ENCODE measurements at places on chromosomes 3 and 15.

DNA sequence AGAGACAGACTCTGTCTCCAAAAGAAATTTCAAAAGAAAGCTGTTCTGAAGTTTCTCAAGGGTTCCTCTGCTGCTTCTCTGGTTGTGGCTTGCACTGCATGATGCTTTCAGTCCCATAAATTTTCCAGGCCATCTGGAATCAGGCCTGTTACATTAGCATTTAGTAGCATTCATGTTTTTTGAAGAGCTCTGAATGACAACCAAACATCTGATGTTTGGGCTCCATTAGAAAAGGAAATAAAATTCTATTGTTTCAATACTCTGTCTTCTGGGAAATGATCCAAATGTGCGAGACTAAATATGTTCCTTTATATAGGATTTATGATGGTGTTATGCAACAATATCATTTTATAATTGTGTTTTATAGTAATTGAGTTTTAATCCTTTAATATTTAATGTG, 455.8 kb downstream of the GABRG3 start:
- no peak for DNase-seq

- no peak for DNase-seq
Observed at GRCh38 chr3:88775026-88775690, 332.3 kb upstream of the EPHA3 start.

DNA sequence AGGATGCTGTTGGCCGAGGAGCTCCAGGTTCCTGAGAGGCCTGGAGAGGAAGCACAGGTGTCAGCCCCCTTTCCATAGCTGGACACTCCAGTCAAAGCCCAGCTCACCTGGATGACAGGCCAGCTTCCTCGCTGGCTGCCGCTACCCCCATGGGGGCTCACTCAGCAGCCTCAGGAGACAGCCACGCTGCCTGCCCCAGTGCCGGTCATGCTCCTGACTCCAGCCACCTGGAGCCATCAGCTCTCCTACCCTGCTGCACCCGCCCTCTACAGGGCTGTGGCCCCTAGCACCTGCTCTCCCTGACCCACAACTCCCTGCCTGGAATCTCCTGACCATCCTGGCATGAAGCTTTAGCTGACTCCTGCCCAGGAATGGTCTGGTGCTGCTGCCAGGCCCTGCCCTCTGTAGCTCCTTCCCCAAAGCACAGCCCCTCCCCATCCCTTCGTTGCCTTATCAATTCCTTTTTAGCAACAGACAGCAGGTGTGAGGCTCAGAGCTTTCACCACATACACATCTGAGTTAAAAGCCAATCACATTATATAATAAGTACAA, 94.2 kb downstream of the NUP210 start:
- DNase-seq = no peak

GRCh38 chr15:92268900-92269299, 124.8 kb upstream of the ST8SIA2 start:
- no peak for DNase-seq

DNA sequence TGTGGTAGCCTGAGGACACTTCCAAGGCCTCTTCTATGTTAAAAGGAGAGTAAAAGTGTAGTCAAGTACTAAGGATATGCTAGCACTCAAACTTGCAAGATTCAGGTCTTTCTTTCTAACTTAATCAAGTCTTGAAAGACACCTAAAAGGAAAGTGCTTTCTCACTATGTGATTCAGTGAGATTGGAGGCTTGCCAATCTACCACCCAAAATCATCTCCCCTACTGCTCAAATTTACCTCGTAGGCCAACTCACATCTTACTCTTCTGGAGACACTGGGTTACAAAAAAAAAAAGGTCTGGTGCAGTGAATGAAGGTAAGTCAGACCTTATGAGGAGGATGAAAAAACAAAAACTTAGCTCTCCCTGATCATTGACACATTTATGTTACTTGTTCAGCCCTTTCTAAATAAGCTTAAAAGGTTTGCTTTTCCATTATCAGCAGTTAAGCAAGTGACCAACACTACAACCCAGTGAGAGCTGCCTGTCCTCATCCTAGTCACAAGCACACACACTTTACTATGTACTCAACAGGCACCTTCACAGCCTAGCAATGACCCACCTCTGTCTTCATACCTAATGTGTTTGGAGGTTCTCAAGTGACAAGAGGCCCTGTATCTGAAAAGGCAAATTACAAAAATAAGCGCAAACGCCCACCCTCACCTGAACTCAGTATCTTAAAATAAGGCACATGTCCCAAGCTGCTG, 19.6 kb downstream of the SUMF1 start:
- DNase-seq = no peak

- DNase-seq = no peak
Observed at GRCh38 chr3:53553200-53553599, 58.8 kb downstream of the CACNA1D start.

DNA sequence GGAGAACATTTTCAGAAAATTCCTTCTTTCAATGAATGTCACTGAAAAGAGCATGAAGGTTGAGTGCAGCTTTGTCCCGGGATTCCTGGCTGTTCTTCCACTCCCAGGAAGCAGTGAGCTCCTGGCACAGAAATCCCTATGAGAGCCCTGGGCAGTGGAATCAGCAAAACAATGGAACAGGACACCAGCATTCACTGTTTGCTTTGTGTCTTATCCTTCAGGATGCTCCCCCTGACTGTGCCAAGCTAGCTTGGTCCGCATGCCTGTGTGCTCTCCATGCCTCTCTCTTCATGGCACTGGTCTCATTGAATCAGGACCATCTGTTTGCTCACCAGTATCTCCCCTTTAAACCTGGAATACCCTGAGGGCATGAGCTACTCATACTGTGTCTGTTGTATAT, 102.0 kb upstream of the GADL1 start:
- no peak for DNase-seq

DNA sequence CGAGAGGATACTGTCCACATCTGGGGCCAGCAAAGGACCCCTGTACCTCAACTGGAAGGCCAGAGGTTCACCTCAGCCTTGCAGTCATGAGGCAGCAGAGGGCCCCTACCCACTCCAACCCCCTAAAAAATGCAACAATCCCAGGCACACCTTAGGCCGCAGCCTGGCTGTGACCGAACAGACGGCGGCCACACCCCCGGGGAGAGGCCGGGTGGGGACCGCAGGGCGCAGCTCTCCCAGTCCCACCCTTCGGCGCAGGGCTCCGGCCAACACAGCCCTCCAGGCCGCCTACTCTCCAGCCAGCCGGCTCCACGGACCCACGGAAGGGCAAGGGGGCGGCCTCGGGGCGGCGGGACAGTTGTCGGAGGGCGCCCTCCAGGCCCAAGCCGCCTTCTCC, 457 bp upstream of the DNAJA4 start:
- DNase-seq = peak; percentile 60

GRCh38 chr3:48142316-48142870, 45.8 kb downstream of the CDC25A start:
- no peak for DNase-seq

DNA sequence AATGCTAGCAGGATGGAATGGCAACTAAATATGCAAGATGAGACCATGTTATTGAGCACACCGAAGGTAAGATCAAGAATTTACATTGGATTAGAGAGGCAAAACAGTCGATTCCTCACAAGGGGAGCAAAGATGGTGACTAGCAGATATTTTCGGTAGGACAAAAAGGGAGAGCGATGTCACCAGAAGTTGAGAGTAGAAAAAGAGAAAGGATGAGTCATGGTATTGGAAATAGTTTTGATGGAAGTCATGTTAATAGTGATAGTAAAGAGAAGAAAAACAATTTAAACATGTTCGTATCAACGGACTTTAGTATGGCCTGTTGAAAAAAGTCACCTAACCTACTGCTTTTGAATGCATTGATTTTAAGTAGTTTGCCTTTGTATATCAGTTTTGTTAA, 55.0 kb downstream of the UBE2E2 start:
- DNase-seq = no peak

- DNase-seq = no peak
Observed at GRCh38 chr15:60520013-60520824, 41.3 kb upstream of the ICE2 start.

- no peak for DNase-seq
Observed at GRCh38 chr3:48945432-48945831, 26.8 kb downstream of the ARIH2 start.

DNA sequence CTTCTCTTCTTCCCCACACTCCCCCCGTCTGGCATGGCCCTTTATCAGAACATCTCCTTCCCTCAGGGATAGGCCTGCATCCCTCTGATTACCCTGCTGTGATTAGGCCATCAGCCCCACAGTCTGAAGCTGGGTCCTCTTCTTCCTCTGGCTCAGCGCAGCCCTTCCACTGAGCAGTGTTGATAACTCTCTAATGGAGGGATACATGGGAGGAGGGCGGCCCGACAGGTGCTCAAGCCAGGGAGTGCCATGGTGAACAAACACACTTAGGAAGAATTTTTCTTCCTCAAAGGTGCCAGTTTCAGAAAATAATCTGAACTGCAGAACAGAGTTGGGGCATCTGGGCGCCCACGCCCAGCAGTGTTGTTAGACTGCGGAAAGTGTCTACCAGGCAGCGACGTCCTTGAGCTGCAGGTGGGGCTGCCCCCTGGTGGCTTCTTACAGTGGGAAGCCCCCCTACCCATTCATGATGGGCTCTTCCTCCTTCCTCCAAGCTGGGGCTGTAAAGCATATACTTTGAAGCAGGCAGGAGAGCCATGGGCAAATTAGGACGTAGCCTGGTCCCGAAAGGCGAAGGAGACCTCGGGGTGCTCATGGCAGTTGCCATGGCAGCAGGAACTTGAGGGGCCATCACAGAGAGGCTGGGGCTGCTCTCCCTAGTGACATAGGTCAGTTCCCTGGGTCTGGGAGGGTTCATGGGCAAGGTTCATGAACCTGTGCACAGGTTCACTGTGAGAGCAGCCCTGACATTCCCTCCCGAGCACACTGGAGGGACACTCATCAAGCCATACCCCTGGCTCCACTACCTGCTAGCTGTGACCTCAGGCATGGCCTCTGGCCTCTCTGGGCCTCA, 33.2 kb upstream of the NR2C2 start:
- DNase-seq = peak; percentile 26

DNA sequence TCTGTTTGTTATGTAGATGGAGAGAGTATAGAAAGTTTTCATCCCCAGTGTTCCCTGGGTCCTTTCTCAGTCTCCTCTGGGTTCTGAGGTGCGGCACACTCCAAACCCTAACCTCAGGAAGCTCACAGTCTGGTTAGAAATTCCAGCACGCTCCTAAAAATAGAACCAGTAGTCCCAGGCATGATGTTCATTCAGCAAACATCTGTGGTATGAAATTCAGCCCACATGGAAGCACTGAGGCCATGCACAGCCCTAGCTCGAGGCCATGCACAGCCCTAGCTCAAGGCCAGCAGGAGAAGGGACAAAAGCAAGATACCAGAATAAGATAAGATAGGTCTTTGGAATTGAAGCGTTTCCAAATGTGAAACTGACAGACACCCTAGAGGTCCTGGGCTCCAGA, 82.3 kb upstream of the OXTR start:
- no peak for DNase-seq

GRCh38 chr3:47163169-47164006, 525 bp downstream of the SETD2 start:
- peak; percentile 87 for DNase-seq

- DNase-seq = no peak
Observed at GRCh38 chr15:31405200-31405920, 78.7 kb downstream of the KLF13 start.

GRCh38 chr3:89059211-89059925, 48.1 kb upstream of the EPHA3 start:
- DNase-seq = no peak

DNA sequence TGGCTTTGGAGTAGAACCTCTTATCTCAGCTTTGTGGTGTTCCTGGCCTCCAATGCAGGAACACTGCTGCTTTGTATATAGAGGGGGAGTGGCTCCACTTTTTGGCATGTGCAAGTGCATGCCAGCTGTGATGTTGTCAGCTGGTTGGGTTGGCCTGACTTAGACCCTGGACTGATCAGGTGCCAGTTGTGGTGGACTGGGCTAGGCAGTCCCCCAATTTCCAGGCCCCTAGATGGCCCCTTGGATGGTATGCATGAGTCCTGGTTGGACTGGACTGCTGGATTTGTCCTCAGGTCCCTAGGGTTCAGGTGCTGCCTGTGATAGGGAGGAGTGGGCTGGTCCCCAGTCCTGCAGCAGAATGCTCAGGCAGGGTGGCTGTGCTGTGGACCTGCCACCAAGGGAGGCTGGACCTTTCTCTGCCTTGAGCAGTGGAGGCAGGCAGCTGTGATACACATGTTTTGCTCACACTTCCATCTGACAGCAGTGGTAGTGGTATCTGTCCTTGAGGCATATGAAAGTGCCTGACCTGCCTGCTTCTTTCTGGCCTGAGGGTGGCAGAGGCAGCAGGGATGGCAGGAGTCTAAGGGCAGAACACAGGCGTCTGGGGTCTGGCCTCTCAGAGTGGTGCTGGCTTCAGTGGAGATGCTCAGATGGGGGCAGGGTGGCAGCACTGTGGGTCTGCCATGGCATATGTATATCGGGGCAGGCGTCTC, 74.8 kb downstream of the STXBP5L start:
- no peak for DNase-seq

- no peak for DNase-seq
Observed at GRCh38 chr3:123759311-123759710, 124.8 kb downstream of the MYLK start.

GRCh38 chr3:180265551-180265950, 228.8 kb upstream of the PEX5L start:
- no peak for DNase-seq

- DNase-seq = peak; percentile 76
Observed at GRCh38 chr3:168096210-168096652, 507 bp upstream of the GOLIM4 start.

DNA sequence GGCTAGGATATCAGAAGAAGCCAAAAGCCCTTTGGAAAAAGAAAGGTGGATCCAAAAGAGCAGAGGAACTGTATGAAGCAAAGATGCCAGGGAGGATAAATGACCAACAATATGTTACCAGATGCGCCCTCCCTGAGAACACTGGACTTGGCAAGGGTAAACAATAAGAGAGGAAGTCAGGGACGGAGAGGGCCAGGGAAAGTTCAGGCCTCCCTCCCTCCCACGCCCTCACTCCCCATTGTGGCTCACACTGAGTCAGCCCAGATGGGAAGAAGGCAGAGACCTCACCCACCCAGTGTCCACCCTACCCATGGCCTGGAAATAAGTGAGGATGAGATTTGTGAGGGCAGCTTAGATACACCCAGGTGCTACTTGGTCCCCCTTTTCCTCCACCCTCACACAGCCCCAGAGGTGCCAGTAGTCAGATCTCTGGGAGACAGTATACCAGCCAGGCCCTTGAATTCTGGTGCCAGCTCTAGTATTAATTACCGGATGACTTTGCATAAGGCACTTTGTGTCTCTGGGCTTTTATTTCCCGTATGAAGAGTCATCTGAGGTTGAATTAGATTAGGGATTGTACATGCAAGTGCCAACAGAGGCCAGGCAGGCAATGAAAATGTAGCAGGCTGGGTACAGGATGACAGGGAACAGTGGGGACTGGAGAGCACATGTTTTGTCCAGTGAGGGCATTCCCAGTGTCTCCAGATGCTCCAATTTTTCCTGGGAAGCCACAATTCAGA, 35.1 kb upstream of the FRMD4B start:
- DNase-seq = no peak

Measured in activated CD8-positive, alpha-beta memory T cell treated with anti-CD3 and anti-CD28 coated beads for 24 hours (primary cell).